ENCODE measurements at places on chromosomes 16 and 17.

GRCh38 chr17:48244121-48244711 is 136.7 kb downstream of the SNX11 start:
- no peak for DNase-seq

GRCh38 chr17:44345454-44346026 is 438 bp downstream of the GRN start:
- no peak for DNase-seq

- no peak for DNase-seq
Measured at GRCh38 chr16:87196661-87197060, 120.5 kb downstream of the C16orf95 start.

DNA sequence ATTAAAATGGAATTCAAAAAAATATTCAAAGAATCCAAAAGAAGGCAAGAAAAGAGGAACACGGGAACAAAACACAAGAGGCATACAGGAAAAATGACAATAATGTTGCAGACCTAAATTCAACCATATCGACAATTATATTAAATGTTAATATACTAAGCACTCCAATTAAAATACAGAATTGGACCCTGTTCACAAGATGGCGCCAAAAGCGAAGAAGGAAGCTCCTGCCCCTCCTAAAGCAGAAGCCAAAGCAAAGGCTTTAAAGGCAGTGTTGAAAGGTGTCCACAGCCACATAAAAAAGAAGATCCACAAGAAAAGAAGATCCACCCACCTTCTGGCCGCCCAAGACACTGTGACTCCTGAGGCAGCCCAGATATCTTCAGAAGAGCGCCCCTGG is 6.3 kb upstream of the XAF1 start:
- DNase-seq: no peak

DNA sequence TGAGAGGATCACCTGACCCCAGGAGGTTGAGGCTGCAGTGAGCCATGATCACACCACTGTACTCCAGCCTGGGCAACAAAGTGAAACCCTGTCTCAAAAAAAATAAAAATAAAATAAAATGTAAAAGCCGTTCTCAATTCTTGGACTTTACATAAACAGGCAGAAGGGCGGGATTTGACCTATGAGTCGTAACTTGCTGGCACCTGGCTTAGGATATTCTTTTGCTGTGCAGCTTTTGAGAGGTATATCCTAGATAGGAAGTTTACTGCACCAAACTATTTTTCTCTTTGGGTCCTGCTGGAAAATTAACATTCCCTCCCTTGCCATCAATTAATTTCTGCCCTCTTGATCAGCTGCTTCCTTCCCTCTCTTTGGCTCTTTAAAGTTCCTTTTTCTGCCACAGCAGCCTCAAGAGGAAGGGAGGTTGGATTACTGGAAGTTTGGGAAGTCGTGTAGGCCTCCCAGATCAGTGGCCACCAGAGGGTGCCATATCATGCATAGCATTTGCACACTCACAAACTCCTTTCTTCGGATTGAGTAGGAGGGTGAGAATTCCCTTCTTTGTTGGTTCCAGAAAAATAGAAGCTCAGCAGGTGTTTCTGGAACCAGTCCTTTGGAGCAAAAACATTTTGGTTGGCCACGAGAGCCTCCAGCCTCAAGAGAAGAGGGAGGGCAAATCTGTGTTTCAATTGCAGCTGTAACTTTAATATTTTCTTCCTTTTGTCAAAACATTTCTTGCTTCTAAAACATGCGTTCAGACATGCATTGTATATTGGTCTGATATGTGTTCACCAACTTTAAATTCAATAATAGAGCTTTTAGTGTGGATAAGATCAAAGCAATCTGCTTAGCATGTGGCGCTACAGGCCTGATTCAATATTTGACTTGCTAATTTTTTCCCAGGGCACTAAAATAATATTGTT is 147.3 kb downstream of the CCDC182 start:
- DNase-seq: peak; percentile 36

GRCh38 chr16:84832488-84833143 is 12.8 kb downstream of the CRISPLD2 start:
- no peak for DNase-seq

DNA sequence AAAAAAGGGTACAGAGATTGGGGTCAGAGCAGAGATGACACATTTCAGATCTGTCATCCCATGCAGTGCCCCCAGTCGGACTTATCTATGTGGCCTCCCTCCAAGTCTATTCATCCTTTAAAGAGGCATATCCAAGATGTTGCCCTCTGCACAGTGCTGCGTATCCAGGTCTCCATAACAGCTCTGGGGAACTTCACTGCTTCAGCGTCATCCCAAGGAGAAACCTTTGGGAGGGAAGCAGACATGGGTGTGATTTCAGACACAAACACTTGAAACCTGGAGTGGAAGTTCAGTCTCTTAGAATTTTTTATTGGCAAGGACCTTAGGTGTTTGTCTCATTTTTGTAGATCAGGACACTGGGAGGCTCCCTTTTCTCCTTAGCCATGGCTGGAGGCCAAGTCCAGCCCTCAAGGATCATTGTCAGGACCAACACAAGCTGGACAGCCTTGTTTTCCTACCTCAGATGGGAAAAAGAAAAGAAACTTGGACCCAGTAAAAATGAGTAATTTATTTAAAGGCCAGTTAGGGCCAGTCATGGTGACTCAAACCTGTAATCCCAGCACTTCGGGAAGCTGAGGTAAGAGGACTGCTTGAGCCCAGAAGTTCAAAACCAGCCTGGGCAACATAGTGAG is 23.9 kb upstream of the NLK start:
- DNase-seq: peak; percentile 48

GRCh38 chr17:38427160-38427949 is 909 bp upstream of the ARHGAP23 start:
- DNase-seq: no peak

- DNase-seq: no peak
Measured at GRCh38 chr16:56669005-56669839, at the start of gene MT1H. TSS of gene MT1H (plus strand) at chr16:56669814. CDS start at chr16:56669885, 71 bp downstream.

GRCh38 chr17:50043290-50044148 is 12.4 kb upstream of the ITGA3 start:
- no peak for DNase-seq

- no peak for DNase-seq
Measured at GRCh38 chr17:17425005-17425404, 51.8 kb upstream of the MED9 start.

- no peak for DNase-seq
Measured at GRCh38 chr17:38451030-38451839, 23.0 kb downstream of the ARHGAP23 start.

DNA sequence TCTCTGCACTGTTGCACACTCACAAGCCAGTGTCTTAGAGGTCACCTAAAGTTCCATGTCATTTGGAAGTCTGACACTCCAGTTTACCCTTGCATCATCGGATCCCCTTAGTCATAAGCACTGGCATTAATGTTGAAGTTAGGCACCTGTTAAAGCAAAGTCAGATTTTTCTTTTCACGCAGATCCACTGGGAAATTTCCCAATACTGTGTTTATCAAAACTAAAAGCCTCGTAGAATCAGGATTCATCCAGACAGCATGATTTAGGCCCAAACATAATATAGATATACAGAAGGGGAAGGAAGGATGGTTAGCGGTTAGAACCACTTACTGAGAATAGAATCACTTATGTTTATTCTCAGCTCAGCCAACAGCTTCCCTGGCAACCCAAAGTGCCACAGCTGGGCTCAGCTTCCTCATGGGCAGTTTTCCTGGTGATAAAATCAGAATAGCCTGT is 30.1 kb upstream of the HAPSTR1 start:
- peak; percentile 59 for DNase-seq

- DNase-seq: no peak
Measured at GRCh38 chr16:1277617-1278282, 21.9 kb downstream of the TPSD1 start.

DNA sequence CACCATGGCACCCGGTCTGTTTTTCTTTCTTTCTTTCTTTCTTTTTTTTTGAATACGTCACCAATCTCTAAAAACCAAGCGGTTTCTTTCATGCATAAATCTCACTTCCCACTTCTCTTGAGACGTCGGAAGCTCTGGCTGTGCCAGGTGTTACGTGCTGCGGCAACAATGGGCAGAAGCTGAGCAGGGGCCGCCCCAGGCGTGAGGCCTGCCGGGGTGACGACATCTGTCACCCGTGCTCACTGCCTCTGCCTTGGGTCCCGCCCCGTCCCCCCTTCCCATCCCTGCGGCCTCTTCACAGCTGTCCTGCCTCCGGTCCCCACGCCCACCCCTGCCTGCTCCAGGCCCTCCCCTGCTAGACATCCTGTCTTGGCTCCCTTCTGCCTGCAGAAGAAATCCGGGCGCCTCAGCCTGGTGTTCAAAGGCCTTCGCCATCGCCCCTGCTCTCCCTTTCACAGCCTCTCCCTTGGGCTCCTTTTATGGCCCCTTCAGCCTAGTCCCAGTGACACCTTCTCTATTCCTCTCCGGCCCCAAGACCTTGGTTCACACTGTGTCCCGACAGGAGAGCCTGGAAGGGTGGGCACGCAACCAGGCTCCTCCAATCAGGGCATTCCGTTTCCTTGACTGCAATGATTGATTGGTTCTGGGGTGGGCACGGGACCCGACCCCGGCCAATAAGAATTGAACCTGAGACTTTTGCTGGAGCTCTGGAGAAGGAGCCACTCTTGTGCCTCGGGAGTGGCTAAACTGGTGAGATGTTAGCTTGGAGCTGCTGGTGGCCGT is 4.8 kb downstream of the P2RX1 start:
- DNase-seq: no peak

GRCh38 chr17:35242158-35242804 is 591 bp upstream of the SLFN5 start:
- peak; percentile 53 for DNase-seq

- DNase-seq: no peak
Measured at GRCh38 chr16:21950782-21951521, 2.2 kb upstream of the UQCRC2 start.

GRCh38 chr17:32275060-32276042 is 9.7 kb downstream of the RHBDL3 start:
- no peak for DNase-seq

DNA sequence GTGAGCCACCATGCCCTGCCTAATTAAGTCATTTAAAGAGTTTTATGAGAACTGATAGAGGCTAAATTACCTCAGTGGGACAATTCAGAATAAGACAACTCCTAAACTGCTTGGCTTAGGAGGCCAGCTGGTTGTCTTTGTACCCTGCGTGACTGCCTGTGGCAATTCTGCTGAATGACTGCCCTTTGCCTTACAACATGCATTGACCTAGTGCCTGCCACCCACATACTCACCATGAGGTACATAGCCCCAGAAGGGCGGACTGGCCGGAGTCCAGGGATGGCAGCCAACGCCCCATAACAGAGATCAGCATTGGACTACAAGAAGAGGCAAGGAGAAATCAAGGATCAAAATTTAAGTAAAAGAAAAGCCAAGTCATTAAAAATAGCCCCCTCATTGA is 7.3 kb downstream of the TAT start:
- DNase-seq: no peak

GRCh38 chr17:74532115-74532514 is 840 bp upstream of the CD300LB start:
- DNase-seq: no peak

DNA sequence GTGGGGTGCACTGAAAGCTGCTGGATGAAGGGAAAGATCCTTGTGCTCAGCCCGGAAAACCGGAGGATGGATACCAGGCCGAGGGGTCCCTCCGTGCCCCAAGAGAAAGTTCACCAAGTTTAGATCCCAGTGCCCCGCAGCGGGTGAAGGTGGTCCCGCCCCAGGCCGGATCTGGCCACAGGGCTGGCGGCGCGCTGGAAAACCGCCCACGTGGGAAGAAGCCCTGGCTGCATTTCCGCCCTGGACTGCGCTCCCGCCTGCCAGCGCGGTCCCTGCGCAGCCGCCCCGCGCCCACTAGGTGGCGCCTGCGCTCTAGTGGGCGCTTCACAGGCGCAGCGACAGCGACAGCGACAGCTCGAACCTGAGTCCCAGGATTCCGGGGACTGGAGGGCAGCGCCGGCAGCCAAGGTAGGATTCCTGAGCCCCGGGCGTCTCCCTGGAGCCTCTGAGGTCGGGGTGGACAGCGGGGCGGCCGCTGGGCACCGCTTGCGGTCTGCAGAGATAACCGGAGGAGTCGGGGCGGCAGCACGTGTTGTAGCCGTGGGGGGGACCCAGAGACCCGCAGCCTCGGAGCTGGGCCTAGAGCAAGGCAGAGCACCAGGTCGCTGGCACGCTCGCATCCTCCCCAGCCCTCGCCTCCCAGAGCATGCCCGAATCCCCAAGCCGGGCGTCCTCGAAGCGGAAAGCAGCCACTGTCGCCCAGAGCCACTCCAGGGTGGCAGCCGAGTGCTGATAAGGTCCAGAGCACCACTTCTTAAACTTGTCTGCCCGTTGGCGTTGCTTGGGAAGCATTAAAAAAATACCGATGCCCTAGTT is at the start of gene CHD9:
Gene CHD9 (plus strand): TSS at position 322 of the 816 bp plus-strand sequence. CDS start 101,099 bp downstream, outside the sequence.
- DNase-seq: peak; percentile 44

GRCh38 chr17:68462381-68463210 is 5.3 kb upstream of the WIPI1 start:
- DNase-seq: peak; percentile 76

GRCh38 chr16:7342598-7342997 is 10.0 kb downstream of the RBFOX1 start:
- DNase-seq: no peak

- DNase-seq: no peak
Measured at GRCh38 chr16:58284469-58284868, 10.4 kb downstream of the PRSS54 start.

DNA sequence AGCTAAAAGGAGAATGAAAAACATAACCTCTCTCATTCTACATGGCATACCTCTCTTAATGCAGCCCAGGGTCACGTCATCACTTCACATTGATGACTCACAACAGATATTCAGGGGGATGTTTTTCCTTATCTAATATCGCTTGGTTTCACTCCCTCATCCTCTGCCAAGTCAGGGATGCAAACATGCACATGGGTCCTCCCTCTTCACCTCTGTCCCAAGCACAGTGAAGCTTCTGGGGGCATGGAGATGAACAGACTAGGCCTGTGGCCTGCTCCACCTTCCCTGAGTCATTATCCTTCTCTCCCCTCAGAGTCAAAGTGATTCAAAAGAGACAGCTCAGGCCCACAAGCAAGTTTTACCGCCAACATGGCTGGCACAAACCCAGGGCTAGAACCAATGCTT is 2.3 kb upstream of the MT2A start:
- no peak for DNase-seq

- no peak for DNase-seq
Measured at GRCh38 chr16:24848065-24848464, 2.3 kb downstream of the SLC5A11 start.

- no peak for DNase-seq
Measured at GRCh38 chr17:59617156-59617732, 2.5 kb upstream of the CLTC start.
